ENCODE measurements at places on chromosomes 13 and 19.
A peak's percentile ranks its signal among the peaks of the same experiment; 100 is the strongest.

DNA sequence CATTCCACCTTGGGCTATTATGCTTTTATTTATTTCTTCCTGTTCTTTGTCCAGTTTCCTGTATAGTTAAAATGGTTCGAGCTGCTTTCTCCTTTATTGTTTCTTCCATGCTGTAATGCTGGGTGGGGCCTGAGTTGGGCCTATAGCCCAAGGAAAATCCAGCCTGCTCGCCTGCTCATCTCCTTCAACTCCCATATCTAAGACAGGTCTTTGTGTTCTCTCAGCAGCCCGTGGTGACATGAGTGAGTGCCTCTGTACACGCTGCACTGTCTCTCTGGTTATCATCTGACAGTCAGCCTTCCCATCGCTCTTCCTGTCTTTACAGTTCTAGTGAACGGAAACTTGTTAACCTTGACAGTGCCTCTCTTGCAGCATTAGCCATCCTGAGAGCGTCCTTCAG lies 221.9 kb upstream of the SLC10A2 start:
- no peak for DNase-seq

GRCh38 chr13:42086582-42086981 lies 38.1 kb downstream of the DGKH start:
- DNase-seq: peak; percentile 14

GRCh38 chr13:51097353-51098043 lies 13.6 kb downstream of the C13orf42 start:
- DNase-seq: no peak

- DNase-seq: no peak
Measured at GRCh38 chr19:18718015-18718526, 34.6 kb downstream of the CRTC1 start.

DNA sequence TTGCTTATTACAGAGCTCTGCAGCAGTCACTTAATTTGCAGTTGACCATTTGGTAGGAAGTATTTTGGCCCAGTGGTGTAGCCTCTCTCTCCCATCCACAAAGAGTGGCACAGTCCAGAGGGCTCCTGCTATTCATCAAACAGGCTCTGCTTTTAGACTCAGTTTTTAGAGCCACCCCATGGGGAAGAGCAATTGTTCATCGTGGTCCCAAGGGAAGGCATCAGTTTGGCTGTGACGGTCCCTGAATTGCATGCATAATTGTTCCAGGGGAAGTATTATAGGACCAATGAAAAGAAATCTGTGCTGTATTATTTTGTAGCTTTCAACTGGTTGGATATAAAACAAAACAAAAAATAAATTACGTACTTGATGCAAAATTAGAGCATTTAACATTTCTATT lies 799.0 kb downstream of the DACH1 start:
- DNase-seq: no peak

DNA sequence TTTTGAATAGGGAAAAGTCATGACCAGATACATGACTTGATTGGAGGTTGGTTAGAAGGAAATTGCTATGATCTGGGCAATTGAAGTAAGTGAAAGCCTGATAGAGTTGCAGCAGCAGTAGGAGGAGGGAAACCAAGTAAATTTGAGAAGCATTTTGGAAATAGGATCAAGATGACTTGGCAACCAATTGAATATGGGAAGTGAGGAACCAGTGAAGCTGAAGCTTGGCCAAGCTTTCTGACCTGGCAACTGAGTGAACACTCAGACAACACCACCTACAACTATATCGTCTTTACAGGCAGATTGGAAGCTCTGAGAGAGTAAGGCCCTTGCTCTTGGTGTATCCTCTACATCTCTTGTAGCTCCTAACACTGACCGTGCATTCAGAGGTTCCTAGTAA lies 16.2 kb upstream of the KATNAL1 start:
- DNase-seq: no peak

- no peak for DNase-seq
Measured at GRCh38 chr19:49110567-49110966, 3.6 kb upstream of the LIN7B start.

GRCh38 chr13:112931028-112931934 lies 37.7 kb upstream of the MCF2L start:
- DNase-seq: no peak
